SIG-M5 (cell line): ENCODE measurements at places on chromosomes 4 and X.

GRCh38 chr4:168908093-168908492 is 102.0 kb downstream of the CBR4 start:
- DNase-seq: no peak

DNA sequence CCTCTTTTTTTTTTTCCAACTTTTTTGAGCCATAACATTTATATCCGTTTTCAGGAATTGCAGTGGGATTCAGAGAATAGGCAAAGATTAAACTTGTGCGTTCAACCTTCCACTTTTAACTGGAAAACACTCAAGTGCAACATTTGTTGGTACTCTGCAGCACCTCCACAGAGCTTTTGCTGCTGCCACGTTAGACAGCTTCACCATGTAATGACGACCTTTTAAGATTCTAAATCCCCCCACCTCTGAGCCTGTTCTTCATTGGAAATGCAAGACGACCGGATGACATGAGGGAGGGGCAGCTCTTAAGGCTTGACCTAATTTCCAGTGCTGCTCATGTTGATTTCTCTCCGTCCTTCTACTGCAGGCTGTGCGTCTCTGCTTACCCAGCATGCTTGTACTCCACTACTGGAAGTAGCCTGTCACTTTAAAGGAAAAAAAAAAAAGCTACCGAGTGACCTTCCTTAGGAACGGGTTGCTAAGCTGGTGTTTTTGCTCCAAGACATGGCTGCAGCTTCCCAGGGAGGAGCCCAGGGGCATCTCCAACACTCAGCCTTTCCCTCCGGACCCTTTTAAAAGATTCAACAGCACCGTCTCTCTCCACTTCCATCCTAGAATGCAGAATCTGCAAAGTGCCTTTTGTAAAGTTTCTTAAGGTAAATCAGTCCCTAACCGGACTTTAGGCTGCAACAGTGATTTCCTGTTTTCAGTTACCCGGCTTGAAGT is at the start of gene CC2D2A:
CC2D2A (plus strand) TSS at position 481 of the 726 bp plus-strand sequence. CDS start 6,051 bp downstream, outside the sequence.
- DNase-seq: no peak

- DNase-seq: no peak
Measured at GRCh38 chrX:130083656-130084382, 26.5 kb downstream of the ELF4 start.

GRCh38 chr4:155545456-155545855 is 121.2 kb upstream of the GUCY1A1 start:
- DNase-seq: no peak

- DNase-seq: no peak
Measured at GRCh38 chr4:21858971-21859370, 89.6 kb downstream of the KCNIP4 start.

DNA sequence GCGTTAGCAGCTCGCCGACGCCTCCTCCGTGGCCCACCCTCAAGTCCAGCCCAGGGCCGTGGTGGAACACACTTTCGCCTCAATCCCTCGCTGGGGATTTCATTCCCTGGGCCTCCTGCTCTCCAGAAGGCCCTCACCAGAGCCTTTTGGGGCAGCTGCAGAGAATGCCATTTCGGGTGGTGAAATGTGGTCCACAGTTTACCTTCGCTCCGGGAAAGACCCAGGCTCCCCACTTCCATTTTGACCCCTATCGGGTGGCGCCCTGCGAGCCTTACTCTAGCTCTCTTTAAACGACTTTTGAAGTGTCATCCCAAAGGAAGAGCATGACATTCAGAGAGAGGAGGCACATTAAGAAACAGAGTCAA is 496 bp downstream of the SH2D1A start:
- DNase-seq: no peak

DNA sequence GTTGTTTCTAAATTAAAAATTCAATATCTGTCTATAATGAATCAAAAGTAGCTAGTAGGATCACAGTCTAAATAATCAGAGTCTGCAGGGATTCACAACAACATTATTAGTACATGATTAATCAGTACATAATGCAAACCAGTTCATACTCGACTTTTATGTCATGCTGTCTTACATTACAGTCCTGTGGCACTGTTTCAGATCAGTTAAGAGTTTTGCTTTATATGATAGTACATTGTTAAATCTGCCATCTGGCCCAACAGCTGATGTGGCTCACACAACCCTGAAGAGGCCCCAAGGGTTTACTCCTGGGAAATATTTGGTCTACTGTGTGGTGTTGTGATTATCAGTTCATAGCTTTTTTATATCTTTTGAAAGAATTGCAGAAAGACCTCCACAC is 247.1 kb upstream of the ETNPPL start:
- DNase-seq: no peak

DNA sequence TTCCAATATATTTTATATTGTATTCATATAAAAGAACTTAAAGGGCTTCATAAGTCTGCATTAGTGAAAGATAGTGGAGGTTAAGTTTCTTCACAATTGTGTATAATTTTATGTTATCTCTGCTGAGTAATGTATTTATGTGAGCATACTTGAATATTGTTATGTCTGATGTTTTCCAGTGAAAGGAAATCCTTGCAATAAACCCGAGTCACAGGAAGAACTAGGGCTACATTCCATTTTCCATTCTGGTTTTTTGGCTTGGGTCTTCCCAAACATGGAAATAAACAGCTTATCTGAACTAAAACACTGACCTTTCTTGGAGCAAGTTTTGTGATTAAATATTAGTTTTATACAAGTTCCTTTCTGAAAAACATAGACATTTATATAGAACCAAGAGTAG is 231.3 kb upstream of the GPRIN3 start:
- DNase-seq: no peak
